Activated T-cell treated with anti-CD3 and anti-CD28 coated beads, Interleukin-2, amount 50 U/mL, for 72 hours (primary cell): ENCODE measurements at places on chromosomes 5 and 9.

DNA sequence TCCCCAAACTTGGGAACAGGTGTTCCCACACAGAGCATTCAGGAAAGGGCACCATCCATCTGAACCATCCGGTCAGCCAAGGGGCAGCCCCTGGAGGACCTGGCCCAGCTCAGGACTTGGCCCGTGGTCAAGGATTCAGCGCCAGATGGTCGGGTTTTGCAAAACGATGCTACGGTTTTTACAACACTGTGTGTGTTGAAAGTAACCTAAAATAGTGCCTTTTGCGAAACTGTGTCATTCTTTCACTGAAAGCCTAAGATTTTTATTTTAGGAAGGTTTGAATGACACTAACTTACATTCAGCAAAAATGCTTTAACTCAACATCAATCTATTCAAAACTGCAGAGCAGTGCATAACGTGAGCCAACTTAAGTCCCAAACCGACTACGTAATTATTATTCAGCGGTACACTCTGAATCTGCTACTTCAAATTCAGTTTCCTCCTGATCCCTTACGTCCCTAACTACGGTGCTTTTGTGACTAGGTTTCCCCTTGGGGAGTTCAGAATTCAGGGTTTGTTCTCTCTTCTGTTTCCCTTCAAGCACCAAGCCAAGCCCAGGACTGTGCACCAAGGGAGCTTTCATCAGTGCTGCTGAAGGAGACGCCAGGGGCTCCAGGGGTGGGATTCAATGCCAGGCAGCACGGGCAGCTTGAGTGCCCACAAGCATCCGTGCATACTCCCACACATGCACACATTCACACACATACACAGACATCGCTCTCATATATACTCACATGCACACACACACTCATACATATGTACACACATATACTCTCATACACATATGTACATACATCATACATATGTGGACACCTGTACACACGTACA, 25.8 kb downstream of the LPCAT1 start:
- DNase-seq, result no peak

DNA sequence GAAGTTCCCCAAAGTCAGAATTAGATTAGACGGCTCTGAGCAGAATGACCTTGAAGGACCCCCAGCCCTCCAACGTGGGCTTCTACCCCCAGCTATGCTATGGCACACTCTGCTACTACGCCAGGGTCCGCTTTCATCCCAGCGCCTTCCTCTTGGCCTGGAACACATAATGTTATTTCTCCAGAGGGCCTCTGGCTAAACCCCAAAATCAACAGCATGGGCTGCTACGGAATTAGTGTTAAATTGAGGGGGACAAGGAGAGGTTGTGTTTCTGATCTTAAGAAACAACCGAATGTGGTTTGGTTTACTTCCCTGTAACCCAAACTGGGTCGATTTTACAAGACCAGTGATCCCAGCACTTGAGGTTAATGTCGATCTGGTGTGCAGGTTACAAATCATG, 97.1 kb downstream of the ZNF618 start:
- DNase-seq, result no peak

DNA sequence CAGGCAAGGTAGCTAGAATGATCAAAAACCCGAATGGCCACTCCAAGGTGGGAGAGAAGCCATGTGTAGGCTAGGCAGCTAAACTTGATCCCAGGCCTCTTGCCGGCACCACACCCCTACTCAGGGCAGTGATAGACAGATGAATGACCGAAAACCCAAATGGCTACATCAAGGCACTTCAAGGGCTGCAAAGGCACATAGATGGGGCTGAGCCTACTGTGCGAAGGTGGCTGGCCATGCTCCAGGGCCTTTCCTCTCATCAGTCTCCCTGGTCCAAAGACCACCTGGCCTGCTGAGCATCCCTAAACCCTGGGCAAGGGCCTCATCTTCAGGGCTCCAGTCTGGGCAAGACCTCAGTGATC, 3.7 kb upstream of the TIFAB start:
- no peak for DNase-seq

DNA sequence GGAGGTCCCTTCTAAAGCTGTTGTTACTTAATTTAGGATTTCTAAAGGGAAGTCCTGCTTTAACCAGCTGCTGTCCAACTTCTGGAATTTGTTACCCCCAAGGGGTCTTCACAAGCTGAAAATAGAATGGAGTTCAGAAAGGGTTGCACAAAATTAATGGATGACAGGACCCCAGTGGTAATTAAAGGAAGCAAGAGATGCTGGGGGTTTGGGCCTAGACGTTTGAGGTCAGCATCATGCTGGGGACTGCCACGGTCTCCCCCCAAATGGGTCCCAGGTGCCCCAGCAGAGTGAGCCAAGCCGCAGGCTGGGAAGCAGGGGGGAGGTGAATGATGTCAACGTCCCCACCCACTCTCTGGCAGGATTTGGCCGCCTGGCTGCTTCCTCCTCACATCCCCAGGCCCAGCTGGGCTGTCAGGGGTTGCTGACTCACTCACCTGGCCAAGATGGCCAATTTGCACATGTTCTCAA, 97.5 kb upstream of the ARAP3 start:
- no peak for DNase-seq

DNA sequence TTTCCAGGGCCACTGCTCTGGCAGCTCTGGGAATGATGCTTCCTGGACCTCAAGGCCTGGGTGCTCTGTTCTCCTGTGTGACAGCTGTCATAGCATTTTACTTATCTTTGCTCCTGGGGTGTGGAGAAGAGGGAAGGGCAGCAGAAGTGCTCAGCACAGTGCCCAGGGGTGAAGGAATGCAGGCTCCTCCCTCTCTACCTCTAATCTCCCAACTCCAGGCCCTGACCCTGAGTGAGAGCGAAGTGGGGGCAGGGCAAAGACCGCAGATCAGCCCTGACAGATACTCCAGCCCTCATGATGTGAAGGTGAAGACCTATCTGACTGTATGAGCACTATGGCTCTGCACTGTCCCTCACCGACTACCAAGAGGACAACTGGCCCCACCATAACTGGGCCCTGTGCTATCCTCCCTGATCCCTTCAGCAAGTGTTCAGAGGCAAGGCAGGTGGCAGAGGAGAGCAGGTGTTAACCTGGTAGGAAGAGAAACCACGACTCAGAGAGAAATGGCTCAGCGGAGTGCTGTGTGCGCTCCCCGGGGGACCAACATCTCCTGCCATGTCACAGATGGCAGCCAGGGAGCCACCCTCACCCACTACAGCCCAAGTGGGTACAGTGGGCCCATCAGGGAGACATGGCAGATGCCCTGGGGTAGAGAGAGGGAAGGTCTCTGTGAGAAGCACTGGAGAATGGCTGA, 16.8 kb downstream of the ACSL6 start:
- no peak for DNase-seq

DNA sequence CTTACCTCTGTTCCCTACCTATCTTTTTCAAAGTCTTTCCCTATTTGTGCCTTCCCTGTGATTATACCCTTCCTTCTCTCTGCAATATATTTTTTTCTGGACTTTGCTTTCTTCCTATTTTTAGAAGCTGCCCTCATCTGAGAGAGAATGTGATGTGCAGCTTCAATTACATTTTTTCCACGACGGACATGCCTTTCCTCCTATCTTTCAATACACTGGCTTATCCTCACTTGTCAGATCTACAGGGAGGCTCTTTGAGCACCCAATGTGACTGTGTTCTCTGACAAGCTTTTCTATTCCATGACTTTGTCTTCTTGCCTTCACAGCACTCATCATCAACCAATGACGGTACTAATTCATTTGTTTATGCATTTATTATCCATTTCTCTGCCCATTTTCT, 227.9 kb upstream of the CLINT1 start:
- DNase-seq, result no peak

DNA sequence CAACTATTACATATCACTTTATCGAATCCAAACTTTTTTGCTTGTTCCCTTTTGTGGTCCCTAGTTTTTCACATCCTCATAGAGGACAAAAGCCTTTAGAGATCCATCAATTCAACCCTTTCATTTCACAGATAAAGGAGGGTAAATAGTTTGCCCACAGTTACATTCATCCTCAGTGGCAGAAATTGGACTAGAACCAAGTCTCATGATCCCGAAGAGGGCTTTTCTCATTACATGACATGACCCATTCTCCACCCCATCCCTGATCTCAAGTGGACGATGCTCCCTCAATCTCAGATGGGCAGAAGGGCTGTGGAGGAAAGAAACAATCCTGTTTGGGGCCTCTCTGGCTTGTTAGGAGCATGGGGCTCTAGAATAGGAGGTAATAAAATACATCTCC, 23.1 kb downstream of the TICAM2 start:
- no peak for DNase-seq

GRCh38 chr5:127358740-127359139, 68.1 kb downstream of the MEGF10 start:
- no peak for DNase-seq

DNA sequence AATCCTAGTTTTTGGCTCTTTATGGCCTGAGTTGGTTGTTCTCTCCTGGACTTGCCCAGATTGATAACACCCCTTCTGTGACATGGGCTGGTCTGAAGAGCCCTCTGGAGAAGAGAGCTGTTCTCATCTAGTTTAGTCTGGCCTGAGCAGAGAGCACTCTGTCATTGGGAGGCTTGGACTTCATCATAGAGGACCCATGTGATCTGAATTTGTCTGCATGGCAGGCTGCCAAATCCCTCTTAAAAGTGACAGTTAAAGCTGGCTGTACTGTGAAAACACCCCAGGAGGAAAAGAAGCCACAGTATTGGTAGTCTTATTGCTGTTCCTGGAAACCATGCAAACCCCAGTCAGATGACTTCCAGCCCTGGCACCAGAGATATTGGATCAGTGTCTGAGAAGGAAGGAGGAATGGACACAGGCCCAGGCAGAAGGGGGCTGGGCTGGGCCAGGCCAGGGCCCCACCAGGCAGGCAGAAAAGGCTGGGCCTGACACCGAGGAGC, 3.7 kb upstream of the WDR31 start:
- DNase-seq, result no peak
